ENCODE measurements at places on chromosomes 13 and 19.

GRCh38 chr13:109704771-109705635 lies 81.4 kb downstream of the IRS2 start:
- no peak for DNase-seq

DNA sequence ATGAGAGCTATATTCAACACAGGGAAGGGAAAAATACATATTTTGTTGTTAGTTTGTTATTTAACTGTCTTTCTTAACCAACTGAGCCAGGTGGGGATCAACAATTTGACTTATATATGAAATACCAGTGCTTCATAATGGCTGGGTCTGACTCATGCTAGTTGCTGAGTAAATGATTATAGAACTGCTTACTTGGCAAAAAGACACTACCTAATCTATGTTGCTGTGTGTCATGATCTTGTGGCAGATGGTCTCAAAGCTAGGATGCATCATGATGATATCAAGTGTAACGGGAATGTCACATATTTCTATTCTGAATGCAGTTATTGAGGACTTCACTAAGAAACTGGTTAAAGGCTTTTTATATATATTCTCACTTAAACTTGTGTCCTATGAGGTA lies 727.4 kb upstream of the SLITRK1 start:
- no peak for DNase-seq

- no peak for DNase-seq
Observed at GRCh38 chr13:50224534-50224933, 209.3 kb downstream of the KCNRG start.

DNA sequence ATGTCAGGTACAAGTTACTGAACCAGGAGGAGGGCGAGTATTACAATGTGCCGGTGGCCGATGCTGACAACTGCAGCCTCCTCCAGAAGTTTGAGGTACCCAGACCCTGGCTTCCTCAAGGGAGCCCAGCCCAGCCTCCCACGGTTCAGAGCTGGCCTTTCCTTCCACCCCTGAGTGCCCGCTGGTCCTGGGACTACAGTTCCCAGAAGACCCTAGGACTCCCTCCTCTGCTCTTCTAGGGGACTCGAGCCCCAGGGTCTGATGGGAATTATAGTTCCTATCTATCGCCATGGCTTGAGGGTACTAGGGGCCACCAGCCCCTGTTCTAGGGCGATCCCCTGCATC lies 11.0 kb downstream of the PRKCG start:
- no peak for DNase-seq
